AG04450 (cell line): ENCODE measurements at places on chromosomes 7 and 10.

- no peak for DNase-seq
Observed at GRCh38 chr10:88764110-88764509, 4.3 kb downstream of the LIPN start.

DNA sequence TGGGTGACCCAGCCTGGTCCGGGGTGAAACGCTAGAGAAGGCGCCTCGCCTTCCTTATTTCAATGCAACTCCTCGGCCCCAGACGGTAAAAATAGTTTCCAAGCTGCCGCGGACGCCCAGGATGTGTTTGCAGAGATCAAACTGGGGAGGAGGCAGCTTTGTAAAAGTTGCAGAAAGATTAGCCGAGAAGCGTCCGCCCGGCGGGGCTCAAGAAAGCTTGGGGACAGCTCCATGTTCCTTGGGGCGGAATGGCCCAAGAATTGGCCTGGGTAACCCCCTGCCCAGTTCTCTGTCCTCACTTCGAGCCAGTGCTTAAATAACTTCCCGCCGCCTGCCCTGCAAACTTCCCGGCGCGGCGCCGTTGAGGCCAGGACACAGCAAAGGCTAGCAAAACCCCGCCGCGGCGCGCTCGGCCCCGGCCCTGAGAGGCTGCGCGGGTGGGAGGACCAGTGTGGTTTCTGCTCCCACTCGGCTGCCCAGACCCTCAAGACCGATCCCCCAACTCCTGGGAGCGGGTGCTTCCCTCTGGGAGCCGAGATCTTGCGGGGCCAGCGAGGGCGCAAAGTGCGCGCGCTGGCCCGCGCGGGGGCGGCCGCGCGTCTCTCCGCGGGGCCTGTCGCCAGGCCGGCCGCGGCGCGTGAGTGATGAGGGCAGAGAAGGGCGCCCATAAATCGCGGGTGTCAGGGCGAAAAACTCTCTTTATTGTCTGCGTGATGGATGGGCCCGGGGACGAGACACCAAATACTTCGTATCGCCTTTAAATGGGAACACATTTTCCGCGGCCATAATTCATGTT lies 6.3 kb upstream of the ZNF503 start:
- no peak for DNase-seq

GRCh38 chr7:20223356-20223755 lies 6.2 kb upstream of the MACC1 start:
- no peak for DNase-seq

DNA sequence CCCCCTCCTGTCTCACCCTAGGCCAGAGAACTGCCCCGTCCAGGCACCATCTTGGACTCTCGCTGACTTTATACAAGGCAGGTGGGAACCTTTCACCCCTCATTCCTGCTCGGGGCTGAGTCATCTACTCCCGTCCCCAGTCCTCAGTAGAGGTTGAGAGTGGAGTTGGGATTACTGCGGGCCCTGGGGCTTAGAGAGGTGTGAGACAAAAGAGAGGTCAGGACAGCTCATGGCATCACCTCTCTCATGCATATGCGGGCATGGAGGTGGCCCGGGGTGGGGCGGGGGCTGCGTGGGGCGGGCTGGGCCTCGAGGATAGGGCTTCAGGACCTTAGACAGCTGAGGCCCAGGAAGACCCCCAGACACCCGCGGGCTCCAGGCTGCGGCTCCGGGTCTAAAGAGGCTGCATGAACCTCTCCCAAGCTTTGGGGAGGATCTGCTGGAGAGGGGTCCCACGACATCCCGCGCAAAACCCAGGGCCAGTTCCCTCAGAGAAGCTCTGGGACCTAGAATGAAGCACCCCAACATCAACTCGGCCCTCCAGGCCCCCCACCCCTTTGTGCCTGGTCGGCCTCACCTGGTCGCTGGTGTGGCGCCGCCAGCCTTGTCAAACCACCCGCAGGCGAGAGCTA lies 317 bp downstream of the PDZD7 start:
- no peak for DNase-seq

GRCh38 chr10:49312246-49312869 lies 13.4 kb downstream of the C10orf71 start:
- no peak for DNase-seq

- no peak for DNase-seq
Observed at GRCh38 chr10:131766096-131766495, 134.7 kb upstream of the PPP2R2D start.

GRCh38 chr7:50358779-50359178 lies 54.3 kb downstream of the IKZF1 start:
- no peak for DNase-seq

- DNase-seq: no peak
Observed at GRCh38 chr10:82866424-82867020, 991.5 kb downstream of the NRG3 start.

GRCh38 chr10:45466784-45467183 lies 92.8 kb downstream of the ALOX5 start:
- DNase-seq: no peak

DNA sequence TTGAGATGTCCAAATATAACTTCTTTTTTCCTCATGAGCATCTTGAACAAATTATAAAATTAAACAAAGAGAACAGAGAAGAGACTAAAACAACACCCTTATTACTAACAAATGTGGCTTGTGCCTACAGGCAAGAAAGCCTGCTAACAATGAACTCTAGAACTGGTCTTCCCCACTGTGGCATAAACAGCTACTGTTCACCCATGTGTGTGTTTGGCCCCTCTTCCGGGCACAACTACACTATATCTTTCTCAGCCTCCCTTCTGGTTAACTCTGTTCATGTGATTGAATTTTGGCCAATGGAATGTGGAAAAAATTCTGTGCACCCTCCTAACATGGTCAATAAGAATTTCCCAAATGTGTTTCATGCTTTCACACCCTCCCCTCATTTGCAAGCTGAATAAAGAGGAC lies 117.0 kb downstream of the KBTBD2 start:
- no peak for DNase-seq

DNA sequence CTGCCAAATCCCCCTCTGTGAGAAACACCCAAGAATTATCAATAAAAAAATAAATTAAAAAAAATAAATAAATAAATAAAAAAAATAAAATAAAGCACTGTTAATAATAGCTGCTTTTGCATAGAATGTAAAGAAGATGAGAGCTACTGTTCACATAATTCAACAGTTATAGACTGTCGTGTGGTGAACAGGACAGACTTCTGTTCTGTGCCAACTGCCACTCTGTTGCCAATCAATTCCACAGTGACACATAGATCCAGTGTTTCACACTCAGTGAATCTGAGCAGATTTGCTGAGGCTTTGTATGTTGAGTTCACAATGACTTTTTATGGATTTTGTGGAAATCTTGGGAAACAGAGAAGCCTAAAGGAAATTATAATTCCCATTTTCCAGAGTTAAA lies 14.9 kb downstream of the ARHGAP19 start:
- no peak for DNase-seq

DNA sequence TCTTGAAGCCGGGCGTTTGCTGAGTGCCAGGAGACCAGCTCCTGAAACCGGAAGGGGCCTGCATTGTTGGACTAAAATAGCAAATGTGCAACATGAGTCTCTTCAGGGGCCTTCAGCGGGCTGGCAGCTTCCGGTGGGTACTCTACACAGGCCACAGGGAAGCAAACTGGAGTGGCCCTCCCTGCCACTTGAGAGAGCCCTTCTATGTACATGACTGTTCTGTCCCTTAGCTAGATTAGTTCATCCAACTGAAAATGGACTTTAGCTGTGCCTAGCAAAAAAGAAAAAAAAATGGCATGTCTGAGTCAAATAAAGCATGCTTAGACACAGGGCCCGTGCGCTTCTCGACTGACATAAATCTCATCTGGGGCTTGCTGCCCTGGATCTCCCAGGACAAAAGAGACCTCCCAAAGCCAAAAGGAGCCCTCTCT lies 115.3 kb upstream of the TCF7L2 start:
- no peak for DNase-seq

DNA sequence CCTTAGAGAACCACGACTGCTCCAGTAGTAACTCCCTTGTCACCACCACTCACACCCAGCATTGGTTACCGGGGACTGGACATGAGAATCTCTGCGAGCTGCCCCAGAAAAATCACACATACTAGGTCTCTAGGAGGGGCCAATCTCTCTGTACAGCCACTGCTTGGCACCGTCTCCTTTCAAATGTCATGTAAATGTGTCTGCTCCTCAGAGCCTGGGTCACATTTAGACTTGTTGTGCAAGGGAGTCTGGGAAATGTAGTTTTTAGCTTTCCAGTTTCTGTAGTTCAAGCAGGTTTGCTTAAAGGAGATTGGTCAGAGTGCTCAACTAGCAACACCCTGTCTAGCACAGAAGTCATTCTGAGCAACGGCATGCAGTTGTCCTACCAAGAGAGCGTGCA lies 60.0 kb downstream of the CHN2 start:
- no peak for DNase-seq

DNA sequence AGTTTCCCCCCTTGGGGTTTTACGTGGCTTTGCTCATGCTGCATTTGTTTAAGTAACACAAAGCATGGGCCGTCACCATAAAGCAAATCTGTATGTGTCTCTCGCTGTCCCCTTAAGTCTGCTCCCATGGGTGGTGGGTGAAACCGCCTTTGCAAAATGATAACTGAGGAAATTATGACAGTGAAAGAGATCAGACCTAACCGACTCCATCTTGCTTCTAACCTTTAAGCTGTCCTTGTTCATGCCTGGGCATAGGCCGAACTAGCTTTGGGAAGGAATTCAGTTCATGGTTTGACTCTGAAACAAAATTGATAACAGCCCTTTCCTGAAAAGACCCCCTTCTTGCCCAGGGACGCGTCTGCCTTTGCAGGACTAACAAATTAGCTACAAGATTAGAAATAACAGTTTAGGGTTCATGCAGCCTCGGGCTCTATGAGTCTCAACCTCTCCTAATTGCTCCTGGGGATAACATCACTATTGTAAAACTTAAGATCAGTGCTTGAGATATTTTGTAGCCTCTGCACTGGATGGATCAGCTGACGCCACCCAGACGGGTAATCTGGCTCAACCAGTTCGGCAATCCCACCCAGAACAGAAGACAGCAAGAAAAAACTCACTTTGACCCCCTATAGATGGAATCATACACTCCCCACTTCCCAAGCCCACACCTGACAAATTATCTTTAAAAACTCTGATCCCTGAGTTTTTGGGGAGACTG lies 623.7 kb downstream of the TYW1 start:
- no peak for DNase-seq

- no peak for DNase-seq
Observed at GRCh38 chr7:157508477-157508881, 171.7 kb downstream of the DNAJB6 start.
